HAP-1 (cell line): ENCODE measurements at places on chromosomes 11 and 22.
A peak's percentile ranks its signal among the peaks of the same experiment; 100 is the strongest.

- no peak for DNase-seq
Observed at GRCh38 chr11:60972182-60973030, 926 bp downstream of the CD6 start.

DNA sequence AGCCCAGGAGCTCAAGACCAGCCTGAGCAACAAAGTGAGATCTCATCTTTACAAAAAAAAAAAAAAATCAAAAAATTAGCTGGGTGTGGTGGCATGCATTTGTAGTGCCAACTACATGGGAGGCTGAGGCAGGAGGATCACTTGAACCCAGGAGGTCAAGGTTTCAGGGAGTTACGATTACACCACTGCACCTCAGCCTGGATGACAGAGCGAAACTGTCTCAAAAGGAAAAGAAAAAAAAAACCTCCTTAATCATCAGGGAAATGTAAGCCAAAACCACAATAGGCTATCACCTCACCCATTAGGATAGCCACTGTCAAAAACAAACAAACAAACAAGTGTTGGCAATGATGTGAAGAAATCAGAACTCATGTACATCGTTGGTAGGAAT, 13.4 kb downstream of the DGCR2 start:
- DNase-seq, result no peak

GRCh38 chr11:35101223-35101622, 37.7 kb upstream of the CD44 start:
- DNase-seq, result no peak

DNA sequence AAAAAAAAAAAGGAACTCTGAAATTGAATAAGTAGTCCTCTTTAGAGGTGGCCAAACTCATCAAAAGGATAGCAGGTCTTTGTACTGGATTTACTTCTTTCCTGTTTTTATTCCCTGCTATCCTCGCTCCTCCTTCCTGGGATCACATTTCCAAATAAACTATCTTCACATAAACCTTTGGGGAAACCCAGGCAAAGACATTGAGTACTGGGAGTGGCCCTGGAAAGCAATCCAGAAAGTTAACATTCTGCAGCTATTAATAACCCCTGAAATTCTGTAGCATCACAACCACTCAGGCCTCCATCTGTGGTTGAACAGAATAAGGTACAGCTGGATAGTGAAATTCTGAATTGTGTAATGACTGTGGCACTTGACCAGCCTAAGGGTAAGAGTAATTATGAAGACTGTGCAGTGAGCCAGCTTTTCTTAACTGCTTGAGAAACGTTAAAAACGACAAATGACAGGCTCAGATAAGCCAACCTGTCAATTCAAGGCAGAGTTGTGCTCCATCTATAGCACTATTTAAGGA, 58.8 kb downstream of the ISX start:
- DNase-seq, result no peak

GRCh38 chr11:19193916-19194315, 7.9 kb downstream of the CSRP3 start:
- DNase-seq, result no peak

- no peak for DNase-seq
Observed at GRCh38 chr11:29634244-29634643, 382.6 kb downstream of the KCNA4 start.

DNA sequence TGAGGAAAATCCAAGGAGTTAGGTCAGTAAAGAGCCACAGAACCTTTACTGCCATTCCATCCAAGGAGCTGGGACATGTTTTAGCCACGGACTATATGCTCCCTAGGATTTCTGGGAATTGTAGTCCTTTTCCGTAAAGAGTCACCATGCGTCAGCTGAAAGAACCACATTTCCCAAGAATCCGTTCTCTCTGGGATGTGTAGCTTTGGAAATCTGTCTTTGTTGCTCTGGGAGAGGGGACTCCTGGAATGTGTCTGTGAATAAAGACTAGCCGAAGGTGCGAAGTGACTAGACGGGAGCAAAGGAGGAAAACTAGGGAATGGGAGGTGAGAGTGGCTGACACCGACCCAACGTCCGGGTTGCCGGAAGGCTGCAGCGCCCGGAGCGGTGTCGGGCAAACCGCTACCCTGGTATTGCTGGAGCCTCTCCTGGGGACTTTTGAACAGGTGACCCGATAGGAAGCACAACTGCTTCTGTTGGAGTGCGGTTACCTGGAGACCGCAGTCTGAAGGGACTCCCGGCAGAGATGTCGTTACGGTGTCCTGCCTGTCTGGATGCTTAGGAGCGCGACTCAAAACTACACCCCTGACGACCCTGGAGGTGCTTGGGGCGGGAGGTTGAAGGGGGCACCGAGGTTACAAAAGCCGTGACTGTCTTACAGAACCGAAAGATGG, at the start of gene IFTAP:
Gene IFTAP (plus strand): TSS at position 187 of the 674 bp plus-strand sequence. CDS start 15,602 bp downstream, outside the sequence.
- peak; percentile 67 for DNase-seq

- DNase-seq, result no peak
Observed at GRCh38 chr11:111550258-111550657, 9.7 kb downstream of the LAYN start.

DNA sequence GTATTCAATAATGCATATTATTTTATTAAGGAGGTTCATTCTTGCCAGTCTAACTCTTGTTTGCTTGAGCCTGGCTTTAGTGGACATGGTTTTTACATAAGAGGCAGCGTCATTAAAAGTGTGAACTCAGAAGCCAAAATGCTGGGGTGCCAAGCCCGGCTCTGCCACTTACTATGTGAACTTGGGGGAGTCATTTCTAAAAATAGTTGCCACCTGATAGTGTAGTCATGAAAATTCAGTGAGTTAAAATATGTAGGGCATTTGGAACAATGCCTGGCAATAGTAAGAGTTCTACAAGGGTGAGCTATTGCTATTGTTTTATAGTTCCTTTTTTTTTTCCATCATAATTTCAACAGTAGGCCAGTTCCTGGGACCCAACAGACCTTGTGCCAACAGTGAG, 49.9 kb downstream of the TENM4 start:
- no peak for DNase-seq

GRCh38 chr11:77073328-77074001, 6.7 kb downstream of the CAPN5 start:
- no peak for DNase-seq

DNA sequence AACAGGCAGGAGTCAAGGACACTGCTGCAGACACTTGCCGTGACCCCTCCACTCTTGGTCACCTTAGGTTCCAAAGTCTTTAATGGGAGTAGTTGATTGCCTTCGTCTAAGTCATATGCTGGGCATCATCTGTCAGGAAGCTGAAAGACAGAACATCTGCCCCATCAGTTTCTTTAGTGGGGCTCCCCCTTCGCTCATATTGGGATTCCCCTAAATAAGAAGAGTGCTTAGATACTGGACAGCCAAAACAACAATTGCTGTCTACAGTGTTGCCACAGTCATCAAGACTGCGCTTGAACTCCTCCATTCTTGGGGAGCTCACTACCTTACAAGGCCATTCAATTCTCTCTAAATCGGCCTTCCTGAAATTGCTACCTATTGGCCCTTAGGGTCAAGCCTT, 58.5 kb downstream of the UBASH3B start:
- DNase-seq, result no peak

- DNase-seq, result no peak
Observed at GRCh38 chr11:122271137-122271536, 155.1 kb upstream of the BLID start.

GRCh38 chr22:32605576-32605975, 131.0 kb downstream of the FBXO7 start:
- no peak for DNase-seq

- no peak for DNase-seq
Observed at GRCh38 chr22:27581236-27581635, 220.3 kb downstream of the MN1 start.

- no peak for DNase-seq
Observed at GRCh38 chr11:30358536-30358935, 35.6 kb downstream of the ARL14EP start.

GRCh38 chr11:134843020-134843419, 431.0 kb upstream of the B3GAT1 start:
- no peak for DNase-seq

DNA sequence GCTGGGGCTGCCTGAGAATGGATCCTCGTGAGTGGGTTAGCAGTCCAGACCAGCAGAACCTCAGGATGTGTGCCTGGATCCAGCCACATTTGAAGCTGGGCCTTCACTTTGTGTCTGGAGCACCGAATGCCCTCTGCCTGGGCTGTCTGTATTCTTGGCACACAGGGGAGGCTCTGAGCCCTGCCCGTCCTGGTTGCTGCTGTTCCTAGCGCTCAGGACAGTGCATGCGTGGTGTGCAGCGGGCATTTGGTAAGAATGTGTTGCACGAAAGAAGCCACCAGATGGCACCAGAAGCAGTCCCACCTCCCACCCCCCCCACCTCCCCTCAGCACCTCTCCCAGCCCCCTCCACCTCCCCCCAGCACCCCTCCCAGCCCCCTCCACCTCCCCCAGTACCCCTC, 4.1 kb upstream of the MAPK11 start:
- DNase-seq, result peak; percentile 64

DNA sequence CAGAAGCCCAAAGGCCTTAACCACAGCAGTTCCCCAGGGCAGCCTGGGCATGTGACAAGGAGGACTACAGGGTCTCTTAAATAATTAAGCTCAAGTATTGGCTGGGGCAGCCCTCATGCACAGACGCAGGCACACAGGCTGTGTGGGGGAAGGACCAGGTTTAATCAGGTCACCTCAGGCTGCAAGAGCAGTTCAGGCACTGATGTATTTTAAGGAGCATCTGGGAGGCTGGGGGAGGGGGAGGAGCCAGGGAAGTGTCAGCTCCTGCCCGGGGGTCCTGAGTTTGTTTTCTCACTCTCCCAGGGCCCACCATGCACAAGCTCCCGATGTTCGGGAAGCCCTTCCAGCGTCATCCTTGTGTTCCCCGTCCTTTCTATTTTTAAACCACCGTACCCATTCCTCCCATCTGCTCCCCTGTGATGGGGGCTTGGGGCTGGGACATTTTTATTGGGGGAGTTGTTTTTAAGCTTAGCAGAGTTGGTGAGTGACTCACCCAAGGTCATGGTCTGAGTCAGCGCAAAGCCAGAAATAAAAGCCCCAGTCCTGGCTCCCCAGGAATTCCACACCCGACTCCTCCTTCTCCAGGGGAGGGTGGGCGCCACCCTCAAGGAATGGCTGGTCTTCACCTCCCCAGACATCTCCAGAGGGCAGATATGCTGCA, 2.4 kb downstream of the CSDC2 start:
- DNase-seq, result no peak

GRCh38 chr22:48927591-48927990, 900.1 kb downstream of the BRD1 start:
- no peak for DNase-seq

- DNase-seq, result no peak
Observed at GRCh38 chr11:44028816-44029506, 18.8 kb upstream of the ACCSL start.

DNA sequence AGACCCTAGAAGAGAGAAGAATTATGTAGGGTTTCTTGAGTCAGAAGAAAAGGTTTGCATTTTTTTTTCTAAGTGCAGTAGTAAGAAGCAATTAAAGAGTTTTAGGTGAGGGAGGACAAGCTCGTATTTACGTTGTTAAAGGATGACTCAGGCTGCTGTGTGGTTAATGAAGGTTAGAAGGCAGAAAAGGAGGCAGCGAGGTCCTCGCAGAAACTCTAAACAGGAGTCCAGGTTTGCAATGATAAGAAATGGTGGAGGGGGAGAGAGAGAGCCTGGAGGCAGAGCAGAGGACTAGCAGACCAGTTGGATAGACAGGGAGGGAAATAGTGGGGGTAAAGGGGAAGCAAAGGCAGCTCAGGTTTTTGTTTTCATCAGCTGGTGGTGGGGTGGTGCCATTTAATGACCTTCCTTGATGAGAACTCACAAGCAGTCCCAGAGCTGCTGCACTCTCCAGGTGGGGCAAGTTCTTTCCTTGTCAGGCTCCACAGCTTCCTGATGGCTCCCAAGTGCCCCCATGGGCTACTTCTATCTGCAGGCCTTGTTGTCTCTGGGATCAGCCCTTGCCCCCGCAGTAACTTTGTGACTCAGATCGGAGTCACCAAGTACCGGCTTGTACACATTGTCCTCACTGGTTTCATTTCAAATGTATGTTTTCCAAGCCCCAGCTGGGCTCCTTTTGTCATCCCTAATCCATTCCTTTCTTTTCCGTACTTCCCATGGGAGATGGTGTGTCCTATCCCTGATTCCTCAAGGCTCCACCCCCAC, 8.3 kb upstream of the INSC start:
- DNase-seq, result no peak

GRCh38 chr22:36433318-36434231, 45.8 kb upstream of the MYH9 start:
- DNase-seq, result no peak

DNA sequence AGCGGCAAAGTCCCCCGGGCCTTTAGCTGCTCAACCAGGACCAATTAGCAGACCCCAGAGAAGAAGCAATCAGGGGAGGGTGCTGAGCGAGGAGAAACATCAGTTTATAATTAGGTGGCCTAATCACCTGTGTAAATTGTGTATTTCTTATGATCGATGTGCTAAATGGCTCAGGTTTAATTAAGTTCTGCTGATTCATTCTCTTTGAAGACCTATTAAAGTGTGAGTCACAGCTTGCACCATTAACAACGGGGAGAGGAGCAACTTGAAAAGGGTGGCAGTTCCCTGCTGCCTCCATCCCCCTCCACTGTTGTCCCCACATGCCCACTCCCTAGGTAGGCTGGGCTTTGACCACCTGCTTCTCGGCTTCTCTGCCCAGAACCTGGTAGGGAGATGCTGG, 10.7 kb downstream of the ISX start:
- DNase-seq, result no peak

GRCh38 chr11:69394869-69395246, 86.6 kb upstream of the LINC01488 start:
- DNase-seq, result no peak

DNA sequence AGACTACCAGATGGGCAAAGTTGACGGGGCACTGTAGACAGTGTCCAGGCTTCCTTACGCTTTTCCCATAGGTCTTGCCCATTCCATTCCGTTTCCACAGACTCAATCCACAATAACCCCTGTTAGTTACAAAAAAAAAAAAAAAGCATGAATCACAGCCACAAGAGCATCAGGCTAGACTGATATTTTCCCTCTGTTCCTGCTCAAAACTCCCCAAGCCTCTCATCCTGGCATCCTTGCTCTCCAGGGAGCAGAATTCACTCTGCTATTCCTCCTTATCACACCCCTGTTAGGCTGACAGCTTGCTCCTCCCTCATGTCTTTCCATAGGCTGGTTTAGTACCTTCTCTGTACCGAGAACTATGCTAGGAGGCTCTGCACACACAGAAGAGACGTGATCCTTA, 42.2 kb downstream of the TMEM123 start:
- DNase-seq, result no peak

GRCh38 chr22:29265929-29266328, 1.9 kb downstream of the RHBDD3 start:
- no peak for DNase-seq

- DNase-seq, result no peak
Observed at GRCh38 chr11:63598556-63598955, 15.7 kb downstream of the PLAAT3 start.

GRCh38 chr22:47083379-47083986, 321.0 kb downstream of the TBC1D22A start:
- DNase-seq, result no peak

DNA sequence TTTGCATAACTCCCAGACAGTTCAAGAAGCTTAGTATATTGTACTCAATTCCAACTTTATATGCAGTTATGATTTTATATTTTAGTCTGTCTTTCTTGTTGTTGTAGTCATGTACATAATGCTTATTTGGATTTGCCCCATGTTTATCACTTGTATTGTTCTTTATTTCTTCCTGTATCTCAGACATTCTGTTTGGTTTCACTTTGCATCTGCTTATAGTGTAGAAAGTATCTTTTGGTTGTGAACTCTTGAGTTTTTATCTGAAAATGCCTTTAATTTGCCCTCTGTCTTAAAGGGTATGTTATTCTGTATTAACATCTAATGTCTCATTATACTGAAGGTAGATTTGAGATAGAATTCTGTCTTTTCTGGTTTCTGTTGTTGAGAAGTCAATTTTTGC, 275.4 kb downstream of the DYNC2H1 start:
- DNase-seq, result no peak

GRCh38 chr11:132913295-132913694, 619.0 kb downstream of the OPCML start:
- DNase-seq, result no peak
